Pons (tissue), 1 donor: ENCODE measurements at places on chromosomes 12 and 14.

GRCh38 chr12:72570601-72571000, 298.4 kb downstream of the TRHDE start:
- no peak for DNase-seq

DNA sequence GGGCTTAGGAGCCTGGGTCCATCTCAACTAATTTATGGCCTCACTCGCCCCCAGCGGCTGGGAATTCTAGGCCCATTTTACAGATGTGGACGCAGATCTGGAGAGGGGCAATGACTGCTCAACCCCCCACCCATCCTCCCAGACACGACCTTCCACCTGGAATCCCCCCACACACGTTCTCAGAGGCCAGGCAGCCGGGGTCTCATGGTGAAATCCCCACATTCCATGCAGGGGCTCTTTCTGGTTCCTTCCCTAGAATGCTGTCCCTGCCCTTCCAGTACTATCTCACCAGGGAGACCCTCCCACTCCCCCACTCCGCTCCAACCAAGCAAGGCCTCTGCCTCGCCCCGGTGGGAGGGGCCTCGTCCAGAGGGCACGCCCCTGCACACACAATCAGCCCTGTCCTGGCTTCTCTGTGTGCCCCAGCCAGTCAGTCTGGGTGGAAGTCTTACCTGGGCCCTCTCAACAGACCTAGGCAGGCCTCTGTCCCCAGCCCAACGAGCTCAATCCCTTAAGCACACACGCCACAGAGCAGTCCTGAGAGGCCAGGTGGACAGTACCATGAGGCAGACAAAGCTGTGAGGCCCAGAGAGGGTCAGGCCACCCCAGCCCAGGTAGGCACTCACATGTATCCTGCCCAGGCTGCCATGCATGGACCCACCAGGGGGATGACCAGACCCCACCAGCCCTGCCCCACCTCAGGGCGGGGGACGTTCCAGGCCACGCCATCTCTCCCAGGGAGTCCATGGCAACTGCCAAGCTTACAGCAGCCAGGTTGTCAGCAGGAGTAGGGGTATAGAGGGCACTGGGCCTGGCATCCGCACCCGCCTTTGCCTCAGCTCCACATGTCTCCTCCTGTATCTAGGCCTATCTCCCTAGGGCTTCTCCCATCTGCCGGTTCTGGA, 1.3 kb upstream of the ANKRD9 start:
- no peak for DNase-seq

DNA sequence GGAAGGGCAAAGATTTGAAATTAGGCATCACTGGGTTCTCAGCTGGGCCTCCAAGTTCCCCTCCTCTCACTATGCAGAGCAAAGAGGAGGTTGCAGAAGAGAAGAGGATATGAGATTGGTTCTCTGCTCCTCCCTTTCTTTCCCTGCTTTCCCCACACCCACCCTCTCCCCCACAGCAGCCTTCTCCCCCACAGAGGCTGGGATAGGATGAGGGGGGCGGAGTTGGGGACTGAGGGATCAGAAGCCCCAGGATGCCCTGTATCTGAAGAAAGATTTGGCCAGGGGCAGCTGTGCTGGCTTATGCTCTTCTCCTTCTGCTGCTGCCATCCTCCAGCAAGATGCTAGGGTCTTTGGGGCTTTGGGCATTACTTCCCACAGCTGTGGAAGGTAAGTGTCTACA, at the start of gene AMHR2:
TSS of gene AMHR2 (plus strand) at position 259 of the 400 bp plus-strand sequence. CDS start at position 339, 80 bp downstream.
- DNase-seq: no peak

GRCh38 chr14:73731111-73731510, 16.9 kb upstream of the PNMA1 start:
- DNase-seq: no peak

DNA sequence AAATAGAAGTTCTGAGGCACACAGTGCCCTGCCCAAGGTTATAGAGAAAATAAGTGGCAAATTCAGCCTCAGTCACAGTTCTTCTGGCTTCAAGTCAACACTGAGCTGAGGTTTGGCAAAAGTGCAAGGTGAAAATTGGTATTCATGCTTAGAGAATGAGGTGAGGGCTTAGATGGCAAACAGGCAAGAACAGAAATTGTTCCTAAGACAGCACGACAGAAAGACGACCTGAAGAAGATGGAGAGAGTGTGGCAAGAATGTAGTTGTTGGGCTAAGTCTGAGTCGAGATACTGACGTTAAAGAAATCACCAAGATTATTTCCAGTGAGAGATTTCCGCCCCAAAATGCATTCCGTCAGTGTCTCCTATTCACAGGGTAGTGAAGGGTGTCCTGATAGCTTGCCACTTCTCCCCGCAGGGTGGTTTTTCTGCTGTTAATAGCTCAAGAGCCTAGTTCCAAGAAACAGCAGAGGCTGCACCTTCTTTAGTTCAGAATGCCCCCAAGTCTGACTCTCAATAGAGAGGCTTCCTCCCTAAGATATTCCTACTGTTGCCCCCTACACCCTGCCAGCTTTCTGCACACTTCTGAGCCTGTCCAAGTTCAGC, 260.8 kb upstream of the AMIGO2 start:
- DNase-seq: no peak

- no peak for DNase-seq
Observed at GRCh38 chr12:105461271-105461943, 130.9 kb downstream of the C12orf75 start.

DNA sequence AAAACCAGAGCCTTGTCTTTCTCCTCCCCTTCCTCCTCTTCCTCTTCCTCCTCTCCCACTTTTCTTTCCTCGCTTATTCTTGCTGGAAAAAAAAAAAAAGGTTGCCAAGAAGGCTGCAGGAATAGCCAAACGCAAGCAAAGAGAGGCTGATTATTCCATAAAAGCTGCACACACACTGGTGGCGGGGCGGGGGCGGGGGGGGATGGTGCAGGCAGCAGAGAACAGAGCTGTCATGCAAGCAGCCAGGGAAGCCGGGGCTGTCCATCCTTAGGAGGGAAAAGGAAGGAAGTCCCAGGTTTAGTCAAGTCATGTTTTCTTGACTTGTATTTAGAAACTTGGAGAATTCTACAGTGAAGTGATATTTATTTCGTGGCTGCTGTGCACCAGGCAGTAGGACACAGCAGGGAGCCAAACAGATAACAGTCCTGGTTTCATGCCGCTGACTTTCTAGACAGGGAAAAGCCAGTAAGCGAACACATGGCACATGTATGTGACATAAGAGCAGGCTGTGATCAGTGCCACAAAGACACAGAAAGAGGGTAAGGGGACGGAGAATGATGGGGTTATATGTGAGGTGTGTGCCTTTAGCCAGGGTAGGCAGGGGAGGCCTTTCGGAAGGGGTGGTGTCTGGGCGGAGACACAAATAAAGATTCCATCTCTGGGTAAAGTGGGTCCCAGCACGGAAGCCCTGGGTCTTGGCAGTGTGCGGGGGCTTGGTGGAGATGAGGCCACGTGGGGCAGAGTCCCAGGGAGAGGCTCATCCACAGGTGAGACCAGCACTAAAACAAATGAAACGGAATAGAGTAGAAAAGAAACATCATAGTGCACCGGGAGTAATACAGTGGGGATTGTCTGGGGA, 56.6 kb upstream of the SCN8A start:
- DNase-seq: no peak

DNA sequence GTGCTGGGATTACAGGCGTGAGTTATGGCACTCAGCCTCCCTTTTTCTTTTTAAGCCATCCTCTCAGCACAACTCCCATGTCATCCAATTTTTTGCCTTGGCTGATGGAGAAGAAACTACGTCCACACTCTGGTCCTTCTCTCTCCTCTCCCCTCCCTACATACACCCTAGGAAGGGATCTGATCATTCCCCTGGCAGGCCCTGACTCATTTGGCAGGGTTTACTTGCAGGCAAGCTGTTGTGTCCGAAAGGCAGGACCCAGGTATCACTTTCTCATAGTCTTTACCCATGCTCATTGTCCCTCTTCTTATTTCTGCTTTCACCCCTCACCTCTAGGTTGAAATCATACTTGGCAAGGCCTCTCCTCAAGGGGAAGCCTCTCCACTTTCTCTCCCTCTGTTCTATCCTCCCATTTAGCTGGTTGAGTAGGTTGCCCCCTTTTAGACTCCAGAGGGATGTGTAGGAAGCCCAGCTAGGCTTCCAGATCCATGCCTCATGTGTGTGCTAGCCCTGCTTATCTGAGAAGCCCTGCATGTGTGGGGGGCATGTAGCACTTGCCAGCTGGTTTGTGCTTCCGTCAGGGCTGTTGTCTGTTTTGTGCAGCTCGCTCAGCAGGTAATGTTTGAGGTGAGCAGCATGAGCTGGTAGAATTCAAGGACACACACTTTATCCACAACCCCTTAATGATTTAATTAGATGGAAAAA, 14.8 kb downstream of the GPR19 start:
- no peak for DNase-seq

GRCh38 chr14:68977180-68977717, 1.9 kb downstream of the ACTN1 start:
- DNase-seq: no peak

DNA sequence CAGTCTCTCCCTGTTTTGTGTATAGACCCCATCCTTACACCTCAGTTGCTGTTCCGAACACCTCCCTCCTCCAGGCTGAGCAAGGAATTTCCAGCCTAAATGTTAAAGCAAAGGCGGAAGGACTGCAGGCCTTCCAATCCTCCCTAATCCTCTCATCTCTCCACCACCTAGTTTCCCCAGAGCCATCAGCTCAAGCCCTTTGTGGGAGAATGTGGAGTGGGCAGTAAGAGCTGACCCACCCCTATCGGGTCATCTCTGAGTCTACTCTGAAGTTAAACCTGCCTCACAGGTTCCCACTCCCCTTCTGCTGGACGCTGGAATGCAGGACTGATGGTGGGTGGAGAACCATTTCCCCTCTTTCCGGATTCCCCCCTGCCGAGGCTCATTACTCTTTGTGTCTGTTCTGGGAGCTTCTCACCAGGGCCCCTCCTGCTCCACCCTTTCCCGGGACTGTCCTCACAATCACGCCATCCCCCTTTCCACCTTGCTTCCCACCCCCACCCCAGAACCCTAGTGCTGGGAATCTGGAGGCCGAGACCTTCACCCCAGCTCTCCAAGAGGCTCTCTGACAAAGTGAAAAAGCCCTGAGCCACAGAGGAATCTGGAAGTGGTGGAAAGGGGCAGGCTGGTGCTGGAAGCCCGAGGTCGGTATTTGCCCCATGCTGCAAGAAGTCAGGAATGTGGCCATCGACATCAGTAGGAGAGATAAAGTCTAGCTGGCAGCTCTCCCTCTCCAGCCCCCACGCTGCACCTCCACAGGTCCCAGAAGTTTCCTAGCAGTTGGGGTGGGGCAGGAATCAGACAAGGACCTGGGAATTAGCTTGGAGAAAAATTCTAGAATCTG, 3.3 kb upstream of the KRT18 start:
- no peak for DNase-seq

DNA sequence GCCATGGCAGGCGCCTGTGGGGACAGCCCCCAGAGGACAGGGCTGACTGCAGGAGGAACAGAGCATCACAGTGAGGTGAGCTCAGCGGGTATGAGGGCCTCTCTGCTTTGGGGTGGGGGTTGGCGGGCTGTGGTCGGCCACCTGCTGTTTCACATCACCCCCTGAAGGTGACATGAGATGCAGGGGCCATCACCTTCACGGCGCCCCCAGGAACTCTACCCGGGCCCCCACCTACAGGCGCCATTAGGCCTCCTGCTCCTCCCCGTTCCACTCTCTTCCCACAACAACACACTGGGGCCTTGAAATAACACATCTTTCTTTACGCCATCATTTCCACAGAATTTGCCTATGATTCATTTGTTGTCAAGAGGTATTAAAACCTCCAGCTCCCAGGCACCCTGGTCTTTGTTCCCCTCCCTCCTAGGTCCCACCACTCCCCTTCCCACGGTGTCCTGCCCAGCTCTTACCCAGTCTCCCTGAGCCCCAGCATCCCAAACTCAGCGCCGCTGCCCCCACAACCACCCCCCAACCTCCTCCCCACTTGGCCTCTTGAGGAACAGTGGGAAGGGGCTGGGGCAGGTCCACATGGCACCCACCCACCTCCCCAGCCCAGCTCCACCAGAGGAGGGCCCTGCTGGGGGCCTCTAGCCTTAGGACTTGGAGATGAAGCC, 12.7 kb upstream of the HDAC7 start:
- no peak for DNase-seq

- no peak for DNase-seq
Observed at GRCh38 chr12:52165096-52165855, 26.5 kb downstream of the KRT80 start.

- DNase-seq: no peak
Observed at GRCh38 chr12:28759333-28759732, 389.7 kb upstream of the FAR2 start.

DNA sequence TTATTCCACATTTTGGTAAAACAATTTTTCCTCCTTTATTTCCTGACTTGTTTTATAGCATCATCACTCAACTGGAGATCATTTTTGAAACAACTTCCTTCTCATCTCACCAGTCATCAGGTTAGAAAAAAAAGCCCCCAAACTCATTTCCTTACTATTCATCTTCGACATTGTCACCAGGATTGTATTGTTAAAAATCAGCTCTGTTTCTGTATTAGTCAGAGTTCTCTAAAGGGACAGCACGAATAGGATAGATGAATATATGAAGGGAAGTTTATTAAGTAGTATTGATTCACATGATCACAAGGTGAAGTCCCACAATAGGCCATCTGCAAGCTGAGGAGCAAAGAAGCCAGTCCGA, 392.6 kb downstream of the FUT8 start:
- DNase-seq: no peak

- no peak for DNase-seq
Observed at GRCh38 chr12:26692407-26692806, 140.6 kb downstream of the ITPR2 start.

DNA sequence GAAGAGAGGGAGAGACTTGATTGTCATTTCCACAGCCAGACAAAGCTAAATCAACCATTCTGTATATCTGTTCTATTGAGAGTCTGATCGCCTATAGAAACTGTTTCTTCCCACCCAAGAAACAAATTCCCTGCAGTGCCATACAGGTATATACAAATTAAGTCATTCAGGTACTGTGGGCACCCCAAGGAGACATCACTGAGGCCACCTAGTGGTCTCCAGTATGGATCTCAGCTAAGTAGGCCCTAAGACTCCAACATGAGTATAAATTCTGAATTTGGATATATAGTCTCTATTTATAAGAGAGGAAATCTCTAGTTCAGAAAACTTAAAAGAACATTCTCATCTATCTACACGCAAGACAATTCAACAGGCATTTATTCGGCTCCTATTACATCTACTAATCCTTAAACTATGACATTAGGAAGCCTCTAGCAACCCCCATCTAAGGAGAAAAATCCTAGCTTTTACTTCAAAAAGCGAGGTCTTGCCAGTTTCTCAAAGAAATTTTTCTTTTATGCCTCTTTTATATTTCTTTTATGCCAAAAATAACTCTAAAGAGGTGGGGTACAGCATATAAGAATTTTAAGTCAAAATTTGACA, 62.6 kb downstream of the DCAF5 start:
- DNase-seq: no peak

GRCh38 chr12:66786531-66787308, 107.8 kb upstream of the GRIP1 start:
- DNase-seq: no peak
